ENCODE measurements at places on chromosomes 13 and 19.

- no peak for DNase-seq
Observed at GRCh38 chr19:30529876-30530275, 157.7 kb downstream of the ZNF536 start.

GRCh38 chr13:100835695-100836094 lies 161.1 kb upstream of the TMTC4 start:
- DNase-seq: no peak

DNA sequence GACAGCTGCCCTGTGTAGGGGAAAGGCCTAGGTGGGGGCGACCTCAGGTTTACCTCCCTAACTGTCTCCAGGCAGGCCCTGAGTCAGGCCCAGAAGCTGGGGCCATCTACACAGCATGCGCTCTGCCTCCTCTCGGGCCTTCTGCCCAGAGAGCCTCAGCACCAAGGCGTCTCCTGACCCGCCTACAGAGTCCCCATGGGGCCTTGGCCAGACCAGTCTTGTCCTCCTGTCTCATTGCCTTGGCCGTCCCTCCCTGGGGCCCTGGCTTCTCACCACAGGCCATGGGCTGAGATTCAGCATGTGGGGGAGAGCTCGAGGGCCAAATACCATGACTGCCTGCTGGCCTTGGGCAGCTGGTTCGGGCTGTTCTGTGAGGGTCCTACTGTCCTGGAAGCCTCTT lies 59.0 kb downstream of the SMARCA4 start:
- DNase-seq: no peak

DNA sequence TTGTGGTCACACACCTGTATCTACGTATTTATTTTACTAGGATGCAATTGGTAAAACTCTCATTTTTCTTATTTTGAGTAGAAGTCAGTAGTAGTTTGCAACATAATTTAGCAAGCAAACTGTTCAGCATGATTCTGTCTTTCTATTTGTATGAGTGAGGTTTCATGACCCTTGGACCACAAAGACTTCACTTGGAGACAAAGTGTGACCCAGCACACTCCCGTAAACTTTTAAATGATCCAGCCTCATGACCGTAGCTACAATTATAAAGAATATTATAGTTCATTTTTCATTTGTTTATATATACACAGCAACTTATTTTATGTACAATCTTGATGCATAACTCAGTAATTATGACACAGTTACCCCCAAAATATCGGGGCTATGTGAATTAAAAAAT lies 86.5 kb downstream of the ERCC5 start:
- DNase-seq: no peak

- no peak for DNase-seq
Observed at GRCh38 chr19:49713236-49713845, 22.4 kb downstream of the CPT1C start.

DNA sequence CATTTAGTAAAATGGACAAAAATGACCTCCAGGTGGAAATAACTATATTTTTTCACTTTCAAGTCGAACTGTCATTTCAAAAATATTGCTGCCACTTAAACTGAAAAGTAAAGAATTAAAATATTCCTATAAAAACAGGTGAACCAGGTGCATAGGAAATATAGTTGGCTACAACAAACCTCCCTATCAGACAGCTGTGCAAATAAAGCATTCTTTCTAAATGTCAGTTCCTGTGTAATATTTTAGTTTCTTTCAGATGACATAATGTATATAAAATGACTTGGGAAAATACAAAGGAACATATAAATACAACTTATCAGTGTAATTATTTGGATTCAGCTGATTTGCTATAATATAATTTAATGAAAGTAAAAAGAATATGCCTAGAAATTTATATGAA lies 403.5 kb upstream of the GPC6 start:
- DNase-seq: no peak

DNA sequence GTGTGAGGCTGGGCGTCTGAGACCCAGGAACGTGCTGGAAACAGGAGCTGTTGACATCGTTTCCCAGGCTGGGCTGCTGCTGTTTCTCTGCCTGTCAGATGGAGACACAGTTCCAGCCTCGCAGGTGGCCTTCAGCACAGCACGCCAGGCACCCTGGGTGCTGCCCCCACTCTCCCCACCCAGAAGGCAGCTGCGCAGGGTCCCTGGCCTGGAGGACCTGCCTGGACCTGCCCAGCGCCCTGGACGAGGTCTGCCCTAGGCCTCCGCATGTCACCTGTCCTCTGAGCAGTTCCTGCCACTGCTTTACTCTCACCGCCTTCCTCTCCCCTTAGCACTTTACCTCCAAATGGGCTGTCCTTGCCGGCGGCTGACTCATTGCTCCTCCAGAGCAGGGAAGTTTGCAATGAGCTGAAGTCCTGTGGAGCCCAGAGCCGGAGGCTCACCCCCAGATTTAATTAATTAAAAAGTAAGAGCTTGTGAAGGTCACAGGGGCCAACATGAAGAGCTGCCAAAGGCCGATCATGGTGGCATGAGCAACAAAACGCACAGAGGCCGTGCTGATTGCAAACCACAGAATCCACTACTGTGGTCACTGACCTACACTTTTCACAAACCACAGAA lies 32.2 kb downstream of the C13orf46 start:
- no peak for DNase-seq

- DNase-seq: no peak
Observed at GRCh38 chr19:33063753-33064457, 783 bp downstream of the RHPN2 start.

DNA sequence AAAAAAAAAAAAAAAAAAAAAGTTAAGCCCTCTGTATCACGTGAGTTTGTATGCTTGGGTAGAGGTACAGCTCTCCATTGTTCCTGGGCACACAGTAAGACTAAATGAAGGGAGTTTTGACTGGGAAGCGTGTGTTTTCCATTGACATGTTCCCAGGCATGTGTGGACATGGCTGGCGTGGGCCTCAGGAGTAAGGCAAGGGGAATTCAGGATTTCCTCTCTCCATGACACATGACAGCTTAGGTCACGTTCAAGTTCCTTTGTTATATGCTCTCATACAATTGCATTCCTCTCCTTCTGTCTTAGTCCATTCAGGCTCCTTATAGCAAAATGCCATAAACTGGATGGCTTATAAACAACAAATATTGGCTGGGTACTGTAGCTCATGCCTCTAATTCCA lies 17.1 kb upstream of the MAP3K10 start:
- DNase-seq: no peak

DNA sequence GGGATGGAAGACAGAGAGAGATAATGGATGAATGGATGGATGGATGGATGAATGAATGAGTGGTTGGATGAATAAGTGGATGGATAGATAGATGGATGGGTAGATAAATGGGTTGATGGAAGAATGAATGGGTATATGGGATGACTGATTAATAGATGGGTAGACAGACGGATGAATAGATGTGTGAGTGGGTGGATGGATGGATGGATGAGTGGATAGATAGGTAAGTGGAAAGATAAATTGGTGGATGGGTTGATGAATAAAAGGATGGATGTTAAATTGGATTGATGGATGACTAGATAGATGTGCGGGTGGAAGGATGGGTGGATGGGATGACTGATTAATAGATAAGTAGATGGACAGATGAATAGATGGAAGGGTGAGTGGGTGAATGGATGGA lies 1.4 kb downstream of the CASP14 start:
- no peak for DNase-seq

GRCh38 chr13:44266305-44266704 lies 107.3 kb upstream of the SERP2 start:
- DNase-seq: no peak

DNA sequence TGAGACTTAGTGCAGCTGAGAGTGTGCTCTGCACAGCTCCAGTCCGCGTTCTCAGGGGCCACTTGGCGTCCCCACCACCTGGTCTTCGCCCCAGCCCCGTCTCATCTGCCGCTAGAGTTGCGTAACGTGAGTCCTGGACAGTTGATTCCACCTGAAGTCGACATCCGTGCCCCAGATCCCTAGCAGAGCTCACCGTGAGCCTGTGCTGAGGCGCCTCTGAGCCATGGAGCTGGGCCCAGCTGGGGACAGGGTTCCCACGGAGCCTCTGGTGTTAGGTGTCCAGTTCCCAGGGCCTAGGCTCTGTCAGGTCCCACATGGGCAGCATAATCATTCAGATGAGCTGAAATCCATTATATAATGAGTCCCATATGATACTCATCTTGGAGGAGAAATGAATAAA lies 147.1 kb upstream of the SOX1 start:
- DNase-seq: no peak

DNA sequence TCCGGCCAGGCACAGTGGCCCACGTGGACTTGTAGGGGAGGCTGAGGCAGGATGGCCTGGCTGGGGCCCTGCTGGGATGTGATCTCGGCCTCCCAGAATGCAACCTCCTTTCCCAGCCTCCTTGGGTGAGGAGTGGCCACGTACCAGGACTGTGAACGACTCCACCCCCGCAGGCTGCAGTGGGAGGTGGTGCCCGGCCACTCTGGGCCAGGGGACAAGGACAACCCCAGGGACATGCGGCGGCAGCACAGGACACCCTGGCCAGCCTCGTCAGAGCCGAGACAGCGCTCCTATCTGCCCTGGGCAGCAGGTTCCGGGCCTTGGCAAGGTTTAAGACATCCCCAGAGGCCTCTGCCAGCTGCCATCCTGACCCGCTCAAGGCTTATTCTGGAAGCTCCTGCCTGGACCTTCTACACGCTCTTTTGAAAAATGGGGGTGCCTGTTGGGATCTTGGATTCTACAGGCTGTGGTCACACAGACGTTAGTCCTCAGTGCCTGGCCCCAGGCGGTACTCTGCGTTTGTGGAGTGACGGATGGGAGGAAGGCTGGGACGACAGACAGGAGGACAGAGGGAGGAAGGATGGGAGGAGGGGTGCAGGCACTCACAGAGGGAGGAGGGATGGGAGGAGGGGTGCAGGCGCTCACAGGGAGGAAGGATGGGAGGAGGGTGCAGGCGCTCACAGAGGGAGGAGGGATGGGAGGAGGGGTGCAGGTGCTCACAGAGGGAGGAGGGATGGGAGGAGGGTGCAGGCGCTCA lies 19.9 kb upstream of the CACTIN start:
- DNase-seq: no peak

- no peak for DNase-seq
Observed at GRCh38 chr19:50790396-50790795, at the start of gene ACP4. TSS of gene ACP4 (plus strand) at chr19:50790415. CDS start at chr19:50790415, 0 bp downstream.

GRCh38 chr13:84973661-84974060 lies 825.6 kb downstream of the SLITRK6 start:
- no peak for DNase-seq

DNA sequence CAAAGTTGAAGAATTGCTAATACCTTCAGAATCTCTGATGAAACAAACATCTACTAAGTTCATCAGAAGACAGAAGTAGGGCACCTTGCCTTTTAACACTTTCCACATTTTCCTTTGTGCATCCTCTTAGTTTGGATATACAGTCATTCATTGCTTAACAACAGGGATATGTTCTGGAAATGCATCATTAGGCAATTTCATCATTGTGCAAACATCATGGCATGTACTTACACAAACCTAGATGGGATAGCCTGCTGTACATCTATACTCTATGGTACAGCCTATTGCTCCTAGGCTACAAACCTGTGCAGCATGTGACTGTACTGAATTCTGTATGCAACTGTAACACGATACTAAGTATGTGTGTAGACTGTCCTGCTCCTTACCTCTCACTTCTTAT lies 169.8 kb downstream of the SUCLA2 start:
- no peak for DNase-seq

DNA sequence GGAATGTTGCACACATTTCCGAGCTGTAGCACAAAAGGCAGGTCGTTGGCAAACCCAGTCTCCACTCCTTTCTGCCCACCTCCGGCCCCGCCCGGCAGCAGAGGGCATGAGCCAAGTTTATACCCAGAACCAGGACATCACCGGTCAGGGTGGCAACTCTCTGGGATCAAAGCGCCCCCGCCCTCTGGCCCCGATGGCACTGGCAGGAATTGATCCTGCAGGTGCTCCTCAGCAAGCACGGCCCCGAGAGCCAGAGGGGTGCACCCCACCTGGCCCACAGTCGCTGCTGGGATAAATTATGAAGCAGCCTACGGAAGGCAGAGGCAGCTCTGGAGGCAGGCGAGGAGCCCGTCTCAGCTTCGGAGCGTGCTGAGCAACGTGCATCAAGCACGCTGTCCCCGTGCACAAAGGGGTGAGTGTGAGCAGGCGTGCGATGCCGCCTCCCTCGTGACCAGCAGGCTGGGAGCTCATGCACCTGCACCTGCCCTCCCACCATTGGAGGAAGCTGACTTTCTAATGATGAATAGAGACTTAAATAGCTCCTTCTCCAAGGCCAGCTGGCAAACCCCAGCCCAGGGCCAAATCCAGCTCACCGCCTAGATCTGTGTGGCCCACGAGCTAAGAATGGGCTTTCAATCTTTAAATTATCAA lies 25.7 kb downstream of the SHC2 start:
- no peak for DNase-seq

GRCh38 chr19:34457446-34457845 lies 24.1 kb upstream of the WTIP start:
- no peak for DNase-seq

GRCh38 chr13:30382836-30383525 lies 39.3 kb upstream of the UBE2L5 start:
- no peak for DNase-seq

GRCh38 chr19:44677019-44677811 lies 5.9 kb downstream of the CEACAM19 start:
- no peak for DNase-seq

GRCh38 chr19:3207461-3208242 lies 16.8 kb upstream of the CELF5 start:
- no peak for DNase-seq

DNA sequence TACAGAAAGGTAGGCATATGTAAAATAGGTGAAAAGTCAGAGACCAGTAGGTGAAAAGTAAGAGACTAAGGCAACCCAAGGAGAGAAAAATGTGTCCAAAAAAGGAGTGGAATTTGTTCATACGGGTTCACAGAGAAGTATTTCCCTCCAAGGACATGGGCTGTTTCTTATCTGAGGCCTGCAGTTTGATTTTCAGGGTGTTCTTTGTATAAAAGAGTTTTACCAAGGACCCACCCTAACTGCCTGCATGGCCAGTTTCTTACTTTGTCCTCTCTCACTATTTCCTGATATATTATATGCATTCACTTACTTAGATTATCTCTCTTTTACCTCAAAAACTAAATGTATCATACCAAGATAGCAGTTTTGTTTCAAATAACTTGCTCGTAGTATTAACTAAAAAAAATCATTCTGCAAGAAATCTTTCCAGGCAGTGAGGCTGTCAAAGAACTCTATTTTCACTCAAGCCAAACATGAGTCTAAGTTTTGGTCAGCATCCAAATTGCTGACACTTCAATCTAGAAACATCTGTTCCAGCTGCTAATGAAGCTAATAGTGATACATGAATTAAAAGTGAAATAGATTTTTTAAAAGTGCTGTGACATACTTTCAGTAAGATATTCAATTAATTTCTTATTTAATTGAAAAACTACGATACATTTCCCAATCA lies 141.4 kb upstream of the SGCG start:
- DNase-seq: no peak

DNA sequence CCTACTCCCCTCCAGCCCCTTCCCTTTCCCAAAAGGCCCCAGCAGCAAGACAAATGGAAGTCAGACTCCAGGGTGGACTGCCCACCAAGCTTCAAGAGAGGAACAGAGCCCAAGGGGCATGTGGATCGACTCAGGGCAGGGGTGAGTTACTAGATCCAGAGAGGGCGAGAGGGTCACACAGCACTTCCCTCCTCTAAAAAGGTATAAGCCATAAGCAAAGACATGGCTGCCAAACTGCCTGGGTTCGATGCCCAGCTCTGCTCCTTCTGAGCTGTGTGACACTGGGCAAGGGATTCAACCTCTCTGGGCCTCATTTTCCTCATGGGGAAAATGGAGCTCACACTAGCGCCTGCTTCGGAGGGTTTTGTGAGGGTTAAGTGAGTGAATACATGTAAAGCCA lies 3.8 kb downstream of the PPP1R14A start:
- DNase-seq: no peak

- DNase-seq: no peak
Observed at GRCh38 chr13:112894673-112895481, 74.1 kb upstream of the MCF2L start.

- DNase-seq: no peak
Observed at GRCh38 chr19:30590596-30591229, 218.5 kb downstream of the ZNF536 start.

All from GOT3 (cell line).